ENCODE measurements at places on chromosomes 13 and 19.

DNA sequence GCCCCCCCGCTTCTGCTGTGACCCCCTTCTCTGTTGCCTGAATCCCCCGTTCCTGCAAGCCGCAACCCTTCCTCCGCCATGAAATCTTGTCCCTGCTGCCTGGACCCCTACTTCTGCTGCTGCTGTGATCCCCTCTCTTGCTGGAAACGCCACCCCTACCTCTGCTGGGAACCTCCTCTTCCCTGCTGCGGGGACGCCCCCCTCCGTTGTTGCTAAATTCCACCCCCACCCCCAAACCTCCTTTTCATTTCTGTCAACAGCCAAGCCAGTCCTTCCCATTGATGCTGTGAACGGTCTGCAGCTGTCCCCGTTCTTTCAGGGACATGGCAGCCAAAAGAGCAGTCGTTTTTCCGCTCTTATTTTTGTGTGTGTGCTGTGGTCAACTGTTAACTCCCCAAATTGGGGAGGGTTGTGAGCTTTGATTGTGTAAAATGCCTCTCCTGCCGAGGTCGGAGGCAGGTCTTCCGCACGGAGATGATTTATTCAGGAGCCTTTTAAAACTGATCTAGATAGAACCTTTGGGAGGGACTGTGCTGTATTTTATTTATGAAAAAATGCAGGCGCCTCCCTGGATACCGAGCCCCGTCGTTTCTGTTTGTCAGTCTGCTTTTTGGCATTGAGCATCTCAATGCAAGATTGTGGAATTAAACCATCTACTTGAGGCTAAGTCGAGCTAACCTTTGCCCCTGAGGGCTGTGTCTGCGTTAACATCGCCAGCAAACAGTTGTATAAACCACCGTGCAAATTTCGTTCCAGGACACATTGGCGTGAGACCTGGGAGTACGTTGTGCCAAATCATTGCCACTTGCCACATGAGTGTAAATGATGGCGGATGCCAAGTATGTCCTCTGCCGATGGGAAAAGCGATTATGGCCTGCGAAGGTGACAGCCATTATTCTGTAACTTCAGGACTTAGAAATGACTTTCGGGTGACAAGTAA lies 27.9 kb upstream of the NDUFS7 start:
- no peak for DNase-seq

DNA sequence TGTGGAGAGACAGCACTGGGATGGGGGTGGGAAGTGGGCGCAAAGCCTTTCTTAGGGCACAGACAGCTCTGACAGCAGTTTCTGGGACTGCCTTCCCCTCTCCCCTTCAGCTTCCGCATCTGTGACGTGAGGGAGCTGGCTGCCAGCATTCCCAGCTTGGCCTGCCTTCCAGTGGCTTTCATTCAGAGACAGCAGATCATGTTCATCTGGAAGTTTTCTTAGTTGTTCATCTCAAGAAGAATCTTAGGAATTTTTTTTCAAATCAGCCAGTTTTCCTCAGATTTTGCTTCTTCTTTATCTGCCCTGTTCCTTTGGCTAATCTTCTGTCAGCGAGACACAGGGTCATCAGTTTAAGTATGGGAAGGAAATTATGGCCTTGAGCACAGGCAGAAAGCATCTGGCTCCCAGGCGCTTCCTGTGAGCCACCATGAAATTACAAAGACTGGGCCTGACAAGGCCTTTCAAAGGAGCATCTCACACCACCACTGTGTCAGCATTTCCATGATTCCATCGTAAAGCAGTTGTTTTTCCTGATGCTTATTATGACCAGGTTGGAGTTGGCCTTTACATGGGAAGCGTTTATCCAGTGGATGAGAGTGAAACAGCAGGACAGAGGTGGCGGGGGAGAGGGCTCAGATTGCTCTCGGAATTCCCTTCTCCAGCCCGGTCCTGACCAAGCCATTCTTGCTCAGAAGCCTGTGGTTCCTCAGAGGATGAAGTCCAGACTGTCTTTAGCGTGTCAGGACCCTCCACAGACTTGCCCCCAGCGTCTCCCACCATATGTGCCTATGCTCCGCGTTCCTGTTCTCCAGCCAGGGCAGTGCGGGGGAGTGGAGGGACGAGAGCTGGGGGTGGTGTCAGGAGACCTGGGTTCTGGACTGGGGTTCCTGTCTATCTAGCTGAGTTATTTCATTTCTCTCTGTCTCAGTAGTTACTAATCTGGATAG lies 43.6 kb downstream of the ARHGAP35 start:
- no peak for DNase-seq

DNA sequence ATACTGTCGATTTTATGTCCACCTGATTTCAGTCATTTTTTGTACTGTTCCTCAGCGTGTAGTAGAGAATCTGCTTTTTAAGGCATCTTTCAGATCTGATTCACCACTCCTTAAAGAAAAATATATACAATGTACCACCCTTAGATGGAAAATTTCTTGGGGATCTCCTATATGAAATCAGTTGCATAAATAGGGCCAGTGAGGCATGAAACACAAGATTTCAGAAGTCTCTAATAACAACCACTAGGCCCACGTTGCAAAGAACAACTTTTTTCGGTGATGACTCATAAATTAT lies 1.4 kb downstream of the USP12 start:
- no peak for DNase-seq

DNA sequence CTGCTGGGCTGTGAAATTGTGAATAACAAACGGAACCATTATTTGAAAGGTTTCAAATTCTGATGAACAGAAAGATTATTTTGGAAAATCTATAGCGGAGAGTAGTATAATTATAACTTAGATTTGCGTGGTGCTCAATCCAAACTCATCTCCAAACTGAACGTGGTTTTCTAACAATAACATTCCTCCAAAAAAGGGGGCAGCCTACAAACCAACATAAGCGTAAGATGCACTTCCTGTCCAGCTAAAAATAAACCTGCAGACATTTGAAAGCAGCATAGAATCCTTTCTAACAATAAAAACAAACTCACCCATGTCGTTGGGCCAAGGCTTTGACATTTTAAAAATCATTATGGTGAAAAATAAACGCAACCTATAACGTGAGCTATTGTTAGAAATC lies 178.4 kb downstream of the COL4A1 start:
- DNase-seq: no peak

DNA sequence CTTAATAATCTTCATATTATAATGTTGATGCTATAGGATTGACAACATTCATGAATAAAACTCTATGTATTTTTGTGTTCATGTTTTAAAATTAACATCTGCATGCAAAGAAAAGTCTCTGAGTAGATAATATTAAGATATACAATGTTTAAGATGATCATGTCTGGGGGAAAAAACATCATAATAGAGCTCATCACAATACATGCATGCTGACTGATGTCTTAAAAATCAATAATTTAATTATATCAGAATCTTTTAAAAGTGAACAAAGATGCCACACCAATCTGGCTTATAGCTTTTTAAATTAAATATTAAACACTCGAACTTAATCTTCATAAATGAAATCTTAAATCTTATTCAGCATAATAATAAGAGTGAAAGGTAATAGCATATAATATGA lies 933.9 kb upstream of the MIR17HG start:
- no peak for DNase-seq

DNA sequence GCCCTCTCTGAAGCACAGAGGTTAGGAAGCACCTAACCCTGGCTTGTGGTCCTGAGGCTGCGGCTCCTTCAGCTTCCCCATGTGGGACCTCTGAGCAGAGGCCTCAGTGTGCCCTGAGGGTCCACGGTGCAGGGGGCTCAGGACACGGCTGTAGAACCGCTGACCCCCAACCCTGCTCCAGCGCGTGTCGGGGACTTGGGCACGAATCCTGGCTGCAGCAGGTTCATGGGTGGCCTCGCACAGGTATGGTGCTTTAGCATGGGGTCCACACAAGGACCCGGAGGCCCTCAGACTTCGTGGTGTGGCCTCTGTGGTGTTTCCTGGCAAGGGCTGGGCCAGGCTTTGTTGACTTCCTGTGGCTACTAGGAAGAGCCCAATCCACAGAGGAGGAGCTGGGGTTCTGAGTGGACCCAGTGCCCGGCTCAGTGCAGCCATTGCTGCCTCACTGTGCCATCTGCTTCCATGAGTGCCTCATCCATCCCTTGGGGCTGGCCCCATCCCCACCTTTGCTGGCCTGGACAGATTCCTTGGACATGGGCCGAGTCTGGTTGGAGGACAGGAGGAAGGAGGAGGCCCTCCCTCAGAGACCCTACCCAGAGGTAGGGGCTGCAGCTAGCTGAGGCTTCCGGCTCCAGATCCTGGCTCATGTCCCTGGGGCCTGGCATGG lies 24.5 kb downstream of the ZBTB7A start:
- DNase-seq: no peak

- DNase-seq: no peak
These were observed 5.3 kb downstream of the FAM187B start for GRCh38 chr19:35223084-35223790.

- DNase-seq: no peak
These were observed 34.4 kb upstream of the IGFL1 start for GRCh38 chr19:46195104-46195503.

GRCh38 chr13:68588623-68589022 lies 1358.5 kb upstream of the PCDH9 start:
- DNase-seq: no peak

DNA sequence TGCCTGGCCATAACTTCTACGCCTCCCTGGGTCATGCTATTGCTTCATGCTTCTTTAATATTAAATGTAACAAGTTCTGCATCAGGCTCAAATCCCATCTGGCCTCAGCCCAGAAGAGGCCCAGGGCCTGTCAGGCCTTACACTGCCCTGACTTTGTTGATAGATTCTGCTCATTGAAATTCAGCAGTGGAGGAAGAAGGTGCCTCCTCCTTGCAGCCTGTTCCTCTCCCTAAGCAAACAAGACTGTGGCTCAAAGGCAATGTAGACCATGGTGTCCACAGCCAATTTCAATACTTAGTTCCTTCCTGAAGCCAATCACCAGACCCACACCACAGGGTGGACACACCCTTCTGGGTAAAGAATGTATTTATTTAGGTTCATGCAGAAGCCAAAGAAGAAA lies 59.4 kb downstream of the LACC1 start:
- no peak for DNase-seq
